GM03348 (cell line): ENCODE measurements at places on chromosomes 13 and 19.

DNA sequence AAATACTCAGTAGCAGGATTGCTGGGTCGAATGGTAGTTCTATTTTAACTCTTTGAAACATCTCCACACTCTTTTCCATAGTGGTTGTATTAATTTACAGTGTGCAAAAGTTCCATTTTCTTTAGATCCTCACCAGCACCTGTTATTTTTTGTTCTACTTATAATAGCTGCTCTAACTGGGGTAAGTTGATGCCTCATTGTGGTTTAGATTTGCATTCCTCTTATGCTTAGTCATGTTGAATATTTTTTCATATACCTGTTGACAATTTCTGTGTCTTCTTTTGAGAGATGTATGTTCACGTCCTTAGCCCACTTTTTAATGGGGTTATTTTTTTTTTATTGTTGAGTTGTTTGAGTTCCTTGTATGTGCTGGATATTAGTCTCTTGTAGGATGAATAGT, 144.6 kb downstream of the NBEA start:
- DNase-seq, result no peak

DNA sequence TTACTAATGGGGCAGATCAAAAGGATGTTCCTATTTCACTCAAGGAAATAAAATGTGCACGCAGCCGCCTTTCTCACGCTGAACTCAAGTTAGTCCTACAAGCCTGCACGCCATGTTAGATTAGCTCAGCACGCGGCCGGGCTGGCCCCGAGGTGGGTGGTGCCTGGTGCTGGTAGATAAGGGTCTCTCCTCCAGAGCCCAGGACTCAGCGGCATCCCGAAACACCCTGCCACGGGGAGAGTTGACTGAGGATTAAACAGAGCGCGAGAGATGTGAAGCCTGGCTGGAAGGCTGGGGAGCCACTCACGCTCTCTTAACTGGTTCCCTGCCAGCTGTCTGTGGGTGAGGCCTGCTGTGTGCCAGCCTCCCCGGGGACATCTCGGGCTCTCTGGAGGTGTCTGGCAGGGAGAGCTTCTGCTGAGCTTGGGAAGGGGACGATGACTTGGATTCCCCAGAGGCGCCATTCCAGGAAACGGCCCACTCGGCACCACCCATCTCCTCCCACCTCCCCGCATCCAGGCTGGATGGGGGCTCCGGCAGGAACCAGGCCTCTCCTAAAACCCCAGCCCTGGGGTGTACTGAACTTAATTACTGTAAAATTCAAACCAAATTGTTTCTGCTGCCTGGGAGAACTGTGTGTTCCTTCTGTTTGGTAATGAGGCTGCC, 122.2 kb downstream of the KDM4B start:
- peak; percentile 81 for DNase-seq

- peak; percentile 78 for DNase-seq
Observed at GRCh38 chr13:51814825-51815650, 11.1 kb upstream of the DHRS12 start.

DNA sequence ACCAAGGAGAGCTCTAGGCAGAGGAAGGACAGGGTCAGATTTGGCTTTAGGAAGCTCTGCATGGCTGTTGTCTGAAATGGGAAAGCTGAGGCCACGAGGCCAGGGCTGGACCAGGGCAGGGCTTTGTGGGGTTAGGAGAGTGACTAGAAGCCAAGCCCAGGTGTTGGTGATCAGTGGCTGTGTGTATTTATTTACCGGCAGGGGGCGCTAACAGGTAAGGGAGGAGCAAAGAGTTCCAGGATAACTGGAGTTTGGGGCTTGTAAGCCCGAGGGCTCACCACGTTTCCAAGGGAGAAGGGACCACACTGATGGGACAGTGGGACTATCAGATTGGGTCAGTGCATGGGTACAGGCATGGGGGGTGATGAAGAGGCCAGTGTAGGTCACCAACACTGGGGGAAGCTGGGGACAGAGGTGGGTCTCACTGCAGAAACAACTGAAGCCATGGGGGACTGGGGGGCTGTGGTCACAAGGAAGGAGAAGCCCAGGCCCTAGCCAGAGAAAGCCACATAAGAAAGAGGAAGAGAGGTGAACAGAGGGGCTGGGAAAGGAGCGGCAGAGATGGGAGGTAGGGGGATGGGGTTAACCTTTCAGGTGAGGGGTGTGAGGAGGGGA, 3.9 kb downstream of the TMEM147 start:
- peak; percentile 85 for DNase-seq

- no peak for DNase-seq
Observed at GRCh38 chr19:29328586-29328985, 115.6 kb upstream of the UQCRFS1 start.
